NCI-H1694 treated with DMSO at 0.1 percent for 48 hours (cell line): ENCODE measurements at places on chromosomes 1 and 21.

DNA sequence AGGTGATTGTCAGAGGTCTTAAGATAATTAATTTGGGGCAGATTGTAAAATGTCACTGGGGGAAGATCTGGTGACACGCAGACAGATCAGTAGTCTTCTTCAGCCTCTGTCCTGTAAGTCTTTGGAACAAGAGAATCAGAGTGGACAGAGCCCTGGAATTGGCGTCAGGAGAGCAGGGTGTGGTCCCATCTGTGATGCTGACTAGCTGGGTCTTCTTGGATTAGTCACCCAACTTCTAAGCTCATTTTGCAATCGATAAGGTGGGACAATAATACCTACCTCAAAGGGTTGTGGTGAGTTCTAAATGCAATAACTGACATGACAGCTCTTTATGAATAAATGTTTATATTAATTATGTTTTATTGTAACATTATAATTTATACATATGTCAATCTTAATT lies 4.8 kb downstream of the FASLG start:
- no peak for DNase-seq

DNA sequence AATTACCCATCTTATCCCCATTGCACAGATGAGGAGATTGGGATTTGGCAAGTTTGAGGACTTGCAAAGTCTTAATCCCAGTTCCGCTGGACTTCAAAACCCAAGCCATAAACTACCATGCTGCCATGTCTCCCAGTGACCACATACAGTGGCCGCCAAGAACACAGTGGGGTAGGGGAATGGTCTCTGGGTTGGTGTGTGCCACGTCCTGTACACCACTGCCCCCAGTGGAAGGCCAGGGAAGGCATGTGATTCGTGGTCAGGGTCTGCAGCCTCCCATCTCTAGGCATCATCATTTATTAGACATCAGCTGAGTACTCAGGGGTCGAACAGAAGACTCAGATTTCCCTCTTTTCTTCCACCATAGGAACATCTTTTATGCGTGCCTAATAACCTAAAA lies 76.0 kb downstream of the MAN1C1 start:
- DNase-seq, result no peak

DNA sequence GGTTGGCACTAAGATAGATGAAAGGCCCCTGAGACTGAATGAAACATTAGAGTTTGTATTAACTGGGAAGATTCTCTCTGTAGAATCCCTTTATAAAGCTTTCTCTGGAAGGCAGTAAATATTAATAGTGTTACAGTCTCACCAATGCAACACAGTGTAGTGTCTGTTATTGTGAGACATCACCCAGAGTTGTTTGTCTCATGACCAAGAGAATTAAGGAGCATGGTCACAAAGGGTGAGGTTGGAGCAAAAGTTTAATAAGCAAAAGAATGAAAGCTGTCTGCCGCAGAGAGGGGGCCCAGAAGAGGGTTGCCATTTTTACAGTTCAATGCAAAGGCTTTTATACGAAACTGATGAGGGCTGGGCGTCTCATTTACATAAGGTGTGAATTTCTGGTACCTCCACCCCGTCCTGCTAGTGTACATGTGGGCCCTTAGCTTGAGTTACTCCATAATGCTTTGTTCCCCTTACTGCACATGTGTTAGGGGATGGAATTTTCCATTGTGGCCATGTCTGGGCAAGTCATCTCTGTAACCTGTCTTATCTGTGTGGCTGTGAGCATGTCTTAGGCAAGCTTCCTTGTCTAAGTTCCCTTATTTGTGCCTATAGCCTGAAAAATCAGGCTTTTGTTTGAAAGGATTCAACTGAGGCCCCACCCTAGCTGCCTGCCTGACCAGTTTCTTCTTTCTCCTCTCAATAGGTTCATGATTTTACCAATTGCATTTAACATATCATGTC lies 184.1 kb downstream of the RASAL2 start:
- no peak for DNase-seq

DNA sequence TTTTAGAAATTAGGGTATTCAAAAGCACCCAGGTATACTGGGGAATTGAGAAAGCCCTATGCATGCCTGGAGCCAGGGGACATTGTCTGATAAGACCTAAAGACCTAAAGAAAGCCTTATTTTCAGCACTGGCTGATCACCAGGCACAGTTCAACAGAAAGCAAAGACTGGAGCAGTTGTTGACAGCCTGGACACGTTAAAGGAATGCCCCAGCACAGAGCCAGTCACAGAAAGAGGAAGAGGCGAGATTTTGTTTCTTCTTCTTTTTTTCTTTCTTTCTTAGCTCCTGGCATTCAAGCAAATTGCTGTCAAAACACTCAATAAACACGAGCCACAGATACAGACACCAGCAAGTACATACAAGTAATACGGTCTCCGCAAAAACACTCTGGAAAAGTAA lies 40.4 kb downstream of the RNF187 start:
- no peak for DNase-seq

DNA sequence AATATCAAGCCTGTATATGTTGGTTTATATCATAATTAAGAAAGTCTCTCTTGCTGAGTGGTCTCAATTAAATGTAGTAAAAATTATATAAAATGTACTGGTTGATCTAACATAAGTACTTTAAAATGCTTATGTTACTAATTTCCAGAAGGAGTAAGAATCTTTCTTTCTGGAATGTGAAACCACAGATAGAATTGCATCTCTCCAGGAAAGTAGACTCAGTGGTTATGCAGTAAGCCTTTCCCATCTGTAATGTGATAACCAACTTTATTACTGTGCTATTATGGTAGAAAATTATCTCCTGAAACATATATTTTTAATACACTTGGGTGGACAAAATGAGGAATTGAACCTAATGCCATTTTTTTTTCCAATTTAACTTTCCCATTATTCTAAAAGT lies 8.9 kb upstream of the RALGPS2 start:
- DNase-seq, result no peak

DNA sequence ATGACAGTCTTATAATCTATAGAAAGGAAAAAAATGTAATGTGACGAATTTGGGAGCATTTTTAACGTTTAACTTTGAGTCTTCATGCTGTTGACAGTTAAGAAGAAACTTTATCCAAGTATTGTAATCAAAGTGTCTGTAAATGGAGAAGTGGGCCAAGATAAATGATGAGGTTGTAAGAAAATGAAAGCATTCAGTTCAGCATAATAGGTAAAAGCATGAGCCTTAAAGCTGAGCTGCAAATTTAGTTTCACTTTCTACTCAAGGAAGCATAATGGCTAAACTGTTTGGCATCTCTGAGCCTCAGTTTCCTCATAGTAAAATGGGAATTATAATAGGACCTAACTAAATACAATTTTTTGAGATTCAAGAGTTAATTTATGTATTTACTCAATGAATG lies 1554.8 kb downstream of the KCNT2 start:
- no peak for DNase-seq

DNA sequence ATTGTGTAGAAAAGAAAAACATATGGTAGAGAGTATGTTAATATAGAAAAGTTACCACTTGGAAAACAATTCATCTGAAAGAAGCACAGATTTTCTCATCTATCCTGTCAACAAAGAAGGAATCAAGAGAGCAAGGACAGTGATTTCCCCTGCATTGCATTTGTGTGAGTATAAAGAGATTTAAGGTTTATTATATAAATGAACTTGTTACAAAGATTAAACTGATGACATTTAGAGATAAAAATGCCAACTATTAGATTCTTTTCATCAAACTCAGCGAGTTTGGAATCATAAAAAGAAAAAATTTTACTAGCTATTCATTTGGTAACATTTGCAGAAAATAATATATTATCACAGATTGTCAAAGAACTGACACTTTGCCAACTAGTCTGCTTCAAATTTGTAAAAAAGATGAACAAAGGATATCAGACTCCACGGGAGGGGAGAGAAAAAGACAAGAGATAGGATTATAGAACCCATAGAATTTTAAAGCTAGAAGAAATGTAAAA lies at the start of gene RGS21:
Gene RGS21 (plus strand): TSS at position 51 of the 509 bp plus-strand sequence. CDS start 26,045 bp downstream, outside the sequence.
- DNase-seq, result no peak

- DNase-seq, result no peak
Observed at GRCh38 chr1:94110021-94110761, 10.8 kb downstream of the ABCA4 start.

GRCh38 chr1:228321895-228322294 lies 84.7 kb downstream of the TRIM11 start:
- DNase-seq, result no peak

DNA sequence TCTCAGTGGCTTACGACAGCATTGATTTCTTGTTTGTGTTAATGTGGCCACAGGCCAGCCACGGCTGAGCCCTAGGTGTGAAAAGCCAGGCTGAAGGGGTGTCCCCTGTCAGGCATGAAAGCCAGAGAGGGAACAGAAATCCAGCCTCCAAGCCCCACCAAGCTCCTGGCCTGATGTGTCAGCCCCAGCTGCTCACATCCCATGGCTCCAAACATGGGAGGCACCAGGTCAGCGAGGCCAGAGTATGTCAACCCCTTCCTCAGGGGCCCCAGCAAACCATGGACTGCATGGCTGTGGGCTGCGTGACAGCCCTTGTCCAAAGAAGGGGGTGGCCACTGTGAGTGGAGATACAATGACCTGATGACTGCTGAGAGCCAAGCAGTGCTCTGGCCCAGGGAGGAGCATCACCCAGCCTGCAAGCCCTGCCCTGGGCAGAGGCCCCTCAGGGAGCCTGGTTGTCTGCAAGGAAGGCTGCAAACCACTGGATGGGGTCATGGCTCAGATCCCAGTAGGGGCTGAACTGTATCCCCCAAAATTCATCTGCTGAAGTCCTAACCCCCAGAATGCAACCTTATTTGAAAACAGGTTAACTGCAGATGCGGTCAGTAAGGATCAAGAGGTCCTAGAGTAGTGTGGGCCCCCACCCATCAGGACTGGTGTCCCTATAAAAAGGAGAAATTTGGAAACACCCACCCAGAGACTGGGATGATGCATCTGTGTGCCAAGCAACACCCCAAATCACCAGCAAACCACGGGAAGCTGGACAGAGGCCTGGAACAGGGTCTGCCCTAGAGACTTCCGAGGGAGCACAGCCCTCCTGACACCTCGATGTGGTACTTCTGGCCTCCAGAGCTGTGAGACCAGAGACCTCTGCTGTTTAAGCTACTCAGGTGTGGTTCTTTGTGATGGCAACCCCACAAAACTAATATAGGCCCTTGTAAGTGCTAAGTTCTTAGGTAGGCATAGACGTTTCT lies 3.3 kb upstream of the MX2 start:
- no peak for DNase-seq

DNA sequence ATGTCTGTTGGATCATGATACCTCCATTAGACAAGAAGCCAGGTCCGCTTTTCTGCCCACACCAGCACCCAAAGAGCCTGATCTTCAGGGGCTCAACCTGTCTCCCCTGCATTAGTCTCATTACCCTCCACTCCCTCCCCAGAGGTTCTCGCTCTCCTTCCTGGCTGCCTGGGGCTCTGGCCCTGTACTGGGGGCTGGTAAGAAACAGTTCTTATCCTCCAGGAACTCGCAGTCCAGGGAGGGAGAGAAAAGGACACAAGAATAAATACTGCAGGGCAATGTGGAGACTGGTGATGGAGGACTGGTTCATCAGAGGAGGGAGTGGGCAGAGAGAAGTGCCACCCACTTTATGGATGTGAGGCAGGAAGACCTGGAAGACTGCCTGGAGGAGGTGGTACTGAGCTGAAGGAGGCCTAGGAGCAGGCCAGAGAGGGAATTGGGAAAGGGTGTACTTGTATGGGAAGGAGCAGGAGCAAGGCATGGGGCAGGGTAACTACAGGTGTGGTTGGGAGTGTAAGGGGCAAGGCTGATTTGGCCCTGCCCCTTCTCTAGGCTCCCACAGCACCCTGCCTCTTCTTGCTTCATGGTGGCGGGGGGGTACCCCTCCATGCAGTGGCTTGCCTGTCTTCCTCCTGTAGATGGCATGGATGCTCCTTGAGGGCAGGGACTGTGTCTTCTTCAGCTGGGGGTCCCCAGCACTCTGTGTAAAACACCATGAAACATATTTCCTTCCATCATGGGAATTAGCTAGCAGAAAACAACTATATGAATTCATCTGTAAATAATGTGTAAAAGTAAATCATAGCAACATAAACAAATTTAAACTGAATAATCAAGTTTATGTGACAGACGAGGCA lies 5.0 kb downstream of the LRRC71 start:
- no peak for DNase-seq

DNA sequence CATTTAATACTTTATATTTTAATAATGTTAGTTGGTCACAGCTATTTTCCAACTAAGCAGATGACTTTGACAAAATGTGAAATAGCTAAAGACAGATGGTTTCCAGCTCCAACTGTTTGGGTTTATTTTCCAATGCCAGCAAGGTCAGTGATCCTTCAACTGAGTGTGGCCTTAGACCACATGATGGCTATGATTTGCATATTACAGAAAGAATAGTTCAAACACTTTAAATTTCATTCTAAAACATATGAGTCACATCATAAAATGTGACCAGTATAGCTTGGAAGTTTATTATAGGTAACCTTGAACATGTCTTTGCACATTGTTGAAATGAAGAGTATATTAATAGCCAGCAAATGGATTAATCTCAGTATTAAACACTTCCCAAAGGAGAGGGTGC lies 454.0 kb upstream of the C1orf87 start:
- no peak for DNase-seq

DNA sequence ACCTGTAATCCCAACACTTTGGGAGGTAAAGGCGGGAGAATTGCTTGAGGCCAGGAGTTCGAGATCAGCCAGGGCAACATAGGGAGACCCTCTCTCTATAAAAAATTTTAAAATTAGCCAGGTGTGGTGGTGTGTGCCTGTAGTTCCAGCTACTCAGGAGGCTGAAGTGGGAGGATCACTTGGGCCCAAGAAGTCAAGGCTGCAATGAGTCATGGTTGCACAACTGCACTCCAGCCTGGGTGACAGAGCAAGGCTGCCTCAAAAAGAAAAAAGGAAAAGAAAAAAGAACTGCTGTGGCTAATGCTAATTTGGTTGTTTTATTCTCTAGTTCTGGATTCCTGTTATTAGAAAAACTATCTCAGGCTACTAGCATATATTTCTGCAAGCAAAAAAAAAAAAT lies 29.8 kb downstream of the DBT start:
- DNase-seq, result no peak

GRCh38 chr21:45209046-45209445 lies 78.6 kb downstream of the POFUT2 start:
- no peak for DNase-seq

DNA sequence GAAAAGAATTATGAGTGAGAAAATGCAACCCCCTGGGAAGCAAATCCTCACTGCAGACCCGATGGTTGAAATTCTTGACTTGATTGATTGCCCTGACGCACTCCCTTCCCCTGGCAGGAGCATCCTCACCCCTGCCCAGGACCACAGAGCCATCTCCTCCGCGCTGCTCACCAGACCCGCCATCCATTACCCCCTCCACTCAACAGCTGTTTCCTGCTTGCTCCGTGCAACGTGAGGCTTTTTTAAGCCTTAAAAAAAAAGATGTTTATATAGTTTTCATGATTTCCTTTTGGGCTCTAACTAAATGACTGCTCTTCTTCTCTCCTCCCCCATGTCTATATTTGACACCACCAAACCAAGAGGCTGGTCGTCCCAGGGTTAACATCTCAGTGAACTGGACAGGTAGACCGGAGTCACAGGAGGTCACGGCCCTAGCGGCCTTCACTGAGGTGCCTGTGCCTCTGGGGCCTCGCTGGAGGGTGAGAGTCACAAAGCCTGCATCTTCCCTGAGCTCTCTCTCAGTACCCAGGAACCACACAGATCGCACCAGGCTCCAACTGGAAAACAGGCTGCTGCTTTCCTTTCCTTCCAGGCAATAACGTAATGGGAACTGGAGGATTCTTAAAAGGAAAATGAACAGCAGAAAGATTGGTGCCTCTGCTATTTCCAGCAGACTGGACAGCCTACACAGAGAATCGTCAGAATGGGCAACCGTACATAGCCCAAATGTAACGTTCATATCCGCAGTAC lies 49.8 kb downstream of the ZBTB18 start:
- no peak for DNase-seq

GRCh38 chr1:156811168-156811567 lies 5.5 kb downstream of the SH2D2A start:
- DNase-seq, result no peak

- DNase-seq, result no peak
Observed at GRCh38 chr1:22506130-22506692, 54.6 kb downstream of the ZBTB40 start.
